Substantia nigra (tissue), 51 donors: ENCODE measurements at places on chromosomes 6 and 20.

DNA sequence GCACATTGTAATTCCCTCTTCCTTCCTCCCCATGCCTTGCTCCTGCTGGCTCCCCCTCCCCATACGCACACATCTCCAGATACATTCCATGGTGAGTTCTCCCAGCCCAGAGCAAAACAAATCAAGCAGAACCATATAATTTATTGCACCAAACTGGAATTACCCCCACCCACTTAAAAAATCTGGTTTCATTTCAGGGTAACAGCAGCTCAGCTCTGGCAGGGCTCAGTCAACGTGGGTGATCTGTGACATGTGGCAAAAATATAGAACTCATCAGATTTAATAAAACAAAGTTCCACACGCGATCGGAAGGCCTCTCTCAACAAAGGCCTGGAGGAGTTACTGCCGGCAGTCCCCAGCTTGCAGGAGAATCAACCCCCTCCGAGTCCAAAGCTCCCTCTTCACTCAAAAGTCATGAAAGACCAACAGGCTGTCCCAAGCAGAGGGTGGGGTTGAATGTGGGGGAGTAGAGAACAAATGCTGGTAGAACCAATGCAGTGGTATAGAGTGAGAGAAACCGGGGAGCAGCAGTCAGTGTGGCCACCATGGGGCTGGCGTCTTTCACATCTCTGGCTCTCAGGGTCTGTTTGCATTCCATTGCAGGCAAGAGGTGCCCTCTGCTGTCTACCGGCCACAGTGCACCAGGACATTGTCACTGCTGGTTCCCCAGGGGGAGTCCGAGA, 323.3 kb upstream of the NT5E start:
- no peak for DNase-seq

GRCh38 chr20:54292185-54292584, 84.3 kb downstream of the PFDN4 start:
- DNase-seq = no peak

- no peak for DNase-seq
These were observed 143.2 kb upstream of the ZNF217 start for GRCh38 chr20:53736757-53737395.

DNA sequence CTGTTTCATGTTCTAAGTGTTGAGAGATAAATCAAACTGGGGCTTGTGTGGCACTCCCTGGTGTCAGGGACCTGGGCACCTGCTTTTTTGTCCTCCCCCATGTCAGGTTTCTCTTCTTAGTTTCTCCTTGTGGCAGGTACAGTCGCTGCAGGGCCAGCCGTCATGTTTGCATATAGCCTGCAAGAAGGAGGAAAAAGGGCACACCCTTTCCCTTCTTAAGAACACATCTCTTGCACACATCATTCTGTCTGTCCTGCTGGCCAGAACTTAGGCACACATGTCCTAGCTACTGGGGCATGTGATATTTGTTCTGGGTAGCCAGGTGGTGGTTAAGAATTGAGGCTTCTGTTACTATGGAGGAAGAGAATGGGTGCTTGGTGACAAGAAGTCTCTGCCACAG, 27.9 kb downstream of the CDC5L start:
- DNase-seq = no peak

DNA sequence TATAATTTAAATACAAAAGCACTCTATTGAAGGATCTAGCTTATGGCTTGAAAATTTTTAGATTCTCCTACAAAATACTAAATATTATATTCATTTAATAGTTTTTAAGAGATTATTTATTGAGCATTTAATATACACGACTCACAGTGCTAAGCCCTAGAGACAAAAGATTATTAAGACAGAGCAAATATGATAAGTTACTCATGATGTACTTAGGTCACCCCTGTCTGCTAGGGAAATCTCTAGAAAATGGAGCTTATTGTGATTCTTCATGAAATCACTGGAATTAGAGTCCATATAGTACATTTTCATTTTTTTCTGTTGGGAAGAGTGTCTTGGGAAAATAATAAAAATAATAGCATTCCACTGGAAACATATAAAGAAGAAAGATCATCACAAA, 37.8 kb downstream of the BEND6 start:
- no peak for DNase-seq

DNA sequence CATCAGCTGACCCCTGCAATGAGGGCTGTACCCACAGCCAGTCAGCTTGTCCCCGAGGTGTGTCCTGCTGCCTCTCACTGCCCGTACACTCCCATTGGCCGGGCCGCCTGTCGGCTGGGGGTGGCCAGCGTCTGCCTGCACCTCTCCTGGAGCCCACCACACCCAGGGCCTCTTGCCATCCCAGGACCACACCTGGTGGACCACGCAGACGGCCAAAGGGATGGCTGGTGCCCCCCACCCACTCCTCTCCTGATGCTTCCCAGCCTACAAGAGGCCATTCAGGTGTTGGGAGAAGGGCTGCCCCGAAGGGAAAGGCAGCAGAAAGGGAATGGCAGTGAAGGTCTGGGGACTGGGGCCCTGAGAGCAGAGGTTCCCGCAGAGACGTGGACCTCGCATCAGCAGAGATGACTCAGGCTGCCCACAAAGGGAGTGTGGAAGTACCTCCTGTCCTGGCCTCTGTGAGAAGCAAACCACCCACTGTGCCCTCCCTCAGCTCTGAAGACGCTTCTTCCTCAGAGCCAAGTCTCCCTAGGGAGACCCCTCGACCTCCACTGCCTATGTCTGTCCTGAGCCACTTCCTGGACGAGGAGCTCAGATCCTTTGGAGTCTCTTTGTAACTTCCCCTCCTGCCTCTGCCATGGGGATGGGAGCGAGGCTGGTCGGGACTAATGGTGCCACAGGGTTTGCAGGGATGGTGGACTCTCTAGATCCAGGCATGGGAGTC, 60.9 kb downstream of the PYGB start:
- no peak for DNase-seq

- DNase-seq = no peak
These were observed 255.7 kb upstream of the THEMIS start for GRCh38 chr6:128156321-128157111.

DNA sequence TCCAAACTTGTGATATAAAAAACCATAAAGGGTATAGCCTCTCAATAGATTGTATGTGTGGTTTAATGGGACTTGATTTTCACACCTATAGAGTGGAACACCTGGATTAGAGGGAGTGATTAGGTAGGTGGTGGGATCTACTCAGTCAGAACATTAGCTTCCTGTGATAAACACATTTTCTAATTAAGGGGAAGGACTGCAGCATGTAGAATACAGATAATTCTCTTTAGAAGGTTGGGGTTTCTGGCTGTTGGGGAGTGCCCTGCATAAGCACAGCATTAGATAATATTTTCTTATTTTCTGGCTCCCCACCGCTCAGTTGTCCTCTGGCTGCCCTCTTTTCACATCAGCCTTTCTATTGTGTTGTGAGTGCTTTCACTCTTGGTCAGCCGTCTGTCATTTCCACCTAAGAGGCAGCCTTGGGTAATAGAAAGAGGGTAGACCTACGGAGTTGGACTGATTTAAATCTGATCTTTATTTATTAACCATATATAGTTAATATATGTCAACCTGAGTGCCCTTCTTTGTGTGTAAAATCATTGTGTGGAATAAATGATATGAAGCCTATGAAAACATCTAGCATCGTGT, 8.0 kb downstream of the CSE1L start:
- no peak for DNase-seq

DNA sequence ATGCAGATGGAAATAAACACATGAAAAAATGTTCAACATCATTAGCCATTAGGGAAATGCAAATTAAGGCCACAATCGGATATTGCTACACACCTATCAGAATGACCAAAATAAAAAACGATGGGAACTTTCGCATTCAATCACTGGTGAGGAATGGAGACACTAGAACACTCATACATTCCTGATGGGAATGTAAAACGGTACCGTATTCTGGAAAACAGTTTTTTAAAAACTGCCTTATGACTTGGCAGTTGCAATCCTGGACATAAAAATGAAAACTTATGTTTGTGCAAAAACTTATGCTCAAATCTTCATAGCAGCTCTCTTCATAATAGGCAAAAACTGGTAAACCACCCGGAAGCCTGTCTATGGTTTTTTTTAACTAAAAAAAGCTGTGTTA, 146.0 kb downstream of the CEBPB start:
- no peak for DNase-seq

- no peak for DNase-seq
These were observed 42.3 kb upstream of the OCSTAMP start for GRCh38 chr20:46592580-46593362.

DNA sequence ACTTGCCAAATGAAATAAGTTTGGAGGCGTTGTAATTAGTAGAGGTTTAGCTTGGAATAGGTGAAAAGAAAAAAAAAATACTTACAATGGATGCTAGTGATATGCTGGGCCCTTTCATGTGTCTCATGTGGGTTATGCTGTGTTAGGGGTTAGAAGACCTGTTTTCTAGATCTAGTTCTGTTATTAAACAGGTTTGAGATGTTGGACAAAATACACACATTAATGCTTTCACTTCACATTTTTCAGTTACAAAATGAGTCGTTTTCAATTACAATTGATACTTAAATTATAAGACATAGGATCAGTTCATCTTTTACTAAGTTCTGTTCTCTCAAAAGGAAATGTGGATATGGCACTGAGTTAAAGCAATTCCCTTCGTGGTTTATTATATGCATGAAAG, 509.8 kb downstream of the EPM2A start:
- DNase-seq = no peak

DNA sequence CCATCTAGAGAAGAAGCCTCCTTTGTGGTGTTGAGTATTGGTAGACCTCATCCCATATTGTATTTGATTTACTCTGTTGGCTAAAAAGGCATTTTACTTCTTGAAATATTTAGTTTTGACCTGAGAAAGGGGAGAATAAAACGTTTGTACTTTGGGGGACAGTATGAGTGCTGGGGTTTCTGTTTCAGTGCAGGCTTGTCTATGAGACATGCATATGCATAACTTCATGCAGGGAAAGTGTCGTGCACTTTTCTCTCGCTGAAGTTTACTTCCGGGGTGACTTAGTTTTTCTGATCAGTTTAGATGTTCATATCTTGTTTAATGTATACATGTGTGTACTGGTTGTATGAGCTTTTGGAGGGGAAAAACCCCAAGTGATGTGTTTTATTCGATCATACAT, 59.5 kb downstream of the UTRN start:
- DNase-seq = no peak

DNA sequence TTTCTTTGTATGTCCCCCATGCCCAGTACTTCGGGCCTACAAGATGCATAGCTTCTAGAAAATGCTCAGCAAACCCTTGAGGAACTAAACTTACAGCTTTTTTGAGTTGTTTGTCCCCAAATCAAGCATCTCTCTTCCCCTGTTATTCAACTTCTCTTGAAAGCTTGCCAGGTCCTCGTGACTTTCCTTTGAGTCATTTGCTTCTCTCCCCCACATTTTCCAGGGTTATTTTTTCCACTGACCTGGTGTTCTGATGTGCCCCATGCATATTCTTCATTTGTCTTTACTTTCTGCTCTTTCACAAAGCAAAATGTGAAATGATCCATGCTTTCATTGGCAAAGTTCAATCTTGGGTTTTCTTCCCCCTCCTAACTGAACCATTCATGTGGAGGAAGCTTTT, 204.8 kb downstream of the TFAP2A start:
- no peak for DNase-seq

GRCh38 chr20:5789827-5790226, 39.6 kb downstream of the SHLD1 start:
- DNase-seq = no peak

DNA sequence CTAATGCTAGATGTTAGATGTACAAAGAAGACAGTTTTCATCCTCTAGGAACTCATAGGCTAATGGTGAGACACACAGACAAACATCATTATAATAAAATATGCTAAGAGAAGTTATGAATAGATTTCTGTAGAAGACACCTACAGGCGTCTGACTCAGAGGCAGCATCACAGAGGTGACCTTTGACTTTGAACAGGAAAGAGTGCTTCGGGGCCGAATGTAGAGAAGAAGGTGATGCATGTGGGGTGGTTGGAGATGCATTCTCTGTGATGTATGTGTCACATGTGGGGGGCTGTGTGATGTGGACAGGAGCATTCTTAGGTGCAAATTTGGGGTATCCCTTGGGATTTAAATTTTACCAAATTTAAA, 6.8 kb downstream of the GUCA1A start:
- DNase-seq = no peak

- no peak for DNase-seq
These were observed 71.0 kb upstream of the FAM83B start for GRCh38 chr6:54775576-54775975.

DNA sequence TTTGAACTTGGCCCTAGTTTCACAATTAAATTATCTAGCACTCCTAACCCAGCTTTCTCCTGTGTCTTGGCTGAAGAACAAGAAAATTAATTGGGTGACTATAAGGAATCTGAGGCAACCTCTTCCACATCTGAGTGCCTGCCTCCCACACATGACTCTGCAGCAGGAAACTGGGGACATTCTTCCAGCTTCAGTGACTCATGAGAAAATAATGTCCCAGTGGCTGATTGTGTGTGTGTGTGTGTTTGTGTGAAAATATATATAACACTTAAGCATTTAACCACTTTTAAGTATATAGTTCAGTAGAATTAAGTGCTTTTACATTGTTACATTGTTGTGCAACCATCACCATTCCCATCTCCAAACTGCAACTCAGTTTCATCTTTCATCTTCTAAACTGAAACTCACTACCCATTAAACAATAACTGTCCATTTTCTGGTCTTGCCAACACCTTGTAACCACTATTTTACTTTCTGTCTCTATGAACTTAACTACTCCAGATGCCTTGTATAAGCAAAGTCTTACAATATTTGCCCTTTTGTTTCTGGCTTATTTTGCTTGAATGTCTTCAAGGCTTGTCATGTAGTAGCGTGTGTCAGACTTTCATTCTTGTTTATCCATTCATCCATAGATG, 8.7 kb downstream of the TRIM38 start:
- no peak for DNase-seq

- no peak for DNase-seq
These were observed 143.7 kb downstream of the KLHL32 start for GRCh38 chr6:97068211-97068610.

DNA sequence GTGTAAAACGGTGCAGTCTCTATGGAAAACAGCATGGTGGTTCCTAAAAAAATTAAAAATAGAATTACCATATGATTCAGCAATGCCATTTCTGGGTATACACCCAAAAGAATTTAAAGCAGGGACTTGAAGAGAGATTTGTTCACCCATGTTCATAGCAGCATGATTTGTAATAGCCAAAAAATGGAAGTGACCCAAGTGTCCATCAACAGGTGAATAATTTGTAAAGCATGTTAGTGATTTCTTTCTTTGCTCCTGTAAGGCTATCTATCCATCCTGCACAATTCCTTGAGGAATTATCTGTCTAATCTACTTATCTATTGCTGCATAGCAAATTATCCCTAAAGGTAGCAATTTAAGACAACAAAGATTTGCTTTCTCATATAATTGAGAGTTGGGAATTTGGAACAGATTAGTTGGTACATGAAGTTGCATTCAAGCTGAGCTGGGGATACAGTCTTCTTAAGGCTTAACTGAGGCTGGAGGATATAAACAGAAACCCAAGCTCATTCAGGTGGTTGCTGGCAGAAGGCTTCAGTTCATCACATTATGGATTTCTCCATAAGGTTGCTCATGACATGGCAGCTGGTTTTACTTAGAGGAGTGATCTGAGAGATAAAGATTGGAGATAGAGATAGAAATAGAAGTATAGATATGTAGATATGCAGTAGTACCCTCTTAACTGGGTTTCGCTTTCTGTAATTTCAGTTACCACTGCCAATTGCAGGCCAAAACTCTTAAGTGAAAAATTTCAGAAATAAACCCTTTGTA, 62.0 kb downstream of the IL22RA2 start:
- DNase-seq = no peak
